ENCODE measurements at places on chromosomes 12 and 14. TPM values are rescaled to one million over a fixed set of nuclear protein-coding genes. Genes with fewer than 3 reads are reported as not detected.

The DAO gene
- not detected for total RNA-seq

The SERPINA5 gene
- not detected for total RNA-seq

The COX14 gene
- total RNA-seq = 47.0 TPM

The CCDC38 gene
- 0.12 TPM for total RNA-seq

The CFAP54 gene
- total RNA-seq = 0.25 TPM

The ADGRD1 gene
- total RNA-seq = 0.54 TPM

The KERA gene
- total RNA-seq = not detected
